Eye (tissue), 1 donor: ENCODE measurements at places on chromosomes 6 and 20.

GRCh38 chr20:52459150-52459549 lies 267.6 kb upstream of the ZFP64 start:
- DNase-seq = no peak

- no peak for DNase-seq
Observed at GRCh38 chr6:155077331-155077730, 82.2 kb downstream of the TIAM2 start.

DNA sequence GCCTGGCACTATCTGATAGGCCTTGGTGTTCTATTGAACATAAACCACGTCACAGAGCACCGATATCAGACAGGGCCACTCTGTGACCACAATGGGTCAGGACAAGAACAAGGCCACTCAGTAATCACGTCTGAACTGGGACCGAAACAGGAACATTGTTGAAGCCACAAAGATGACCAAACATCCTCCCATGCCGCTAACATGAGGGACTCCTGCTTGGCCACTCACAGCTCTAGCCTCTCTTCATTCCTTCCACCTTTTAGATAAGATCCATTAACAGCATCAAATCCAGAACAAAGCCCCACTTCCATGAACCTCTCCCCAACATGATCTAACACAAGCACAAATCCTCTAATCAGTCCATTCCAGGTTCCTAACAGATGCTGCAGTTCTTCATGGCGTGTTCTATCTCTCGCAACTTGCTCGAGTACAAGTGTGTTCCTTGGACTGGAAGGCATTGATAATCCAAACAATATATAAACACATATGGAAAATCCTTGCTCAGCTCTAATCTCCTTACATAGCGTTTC lies 7.4 kb downstream of the SIRT5 start:
- no peak for DNase-seq

- no peak for DNase-seq
Observed at GRCh38 chr20:56299362-56299761, 50.8 kb downstream of the MC3R start.

- no peak for DNase-seq
Observed at GRCh38 chr6:53795340-53795701, 516 bp downstream of the LRRC1 start.

- no peak for DNase-seq
Observed at GRCh38 chr20:57128044-57128757, 138.2 kb downstream of the BMP7 start.

- DNase-seq = no peak
Observed at GRCh38 chr6:4272996-4273395, 137.6 kb upstream of the ECI2 start.

- DNase-seq = peak; percentile 36
Observed at GRCh38 chr20:64258071-64258823, 2.7 kb downstream of the PCMTD2 start.

GRCh38 chr6:53623497-53623896 lies 42.1 kb downstream of the KLHL31 start:
- DNase-seq = no peak

DNA sequence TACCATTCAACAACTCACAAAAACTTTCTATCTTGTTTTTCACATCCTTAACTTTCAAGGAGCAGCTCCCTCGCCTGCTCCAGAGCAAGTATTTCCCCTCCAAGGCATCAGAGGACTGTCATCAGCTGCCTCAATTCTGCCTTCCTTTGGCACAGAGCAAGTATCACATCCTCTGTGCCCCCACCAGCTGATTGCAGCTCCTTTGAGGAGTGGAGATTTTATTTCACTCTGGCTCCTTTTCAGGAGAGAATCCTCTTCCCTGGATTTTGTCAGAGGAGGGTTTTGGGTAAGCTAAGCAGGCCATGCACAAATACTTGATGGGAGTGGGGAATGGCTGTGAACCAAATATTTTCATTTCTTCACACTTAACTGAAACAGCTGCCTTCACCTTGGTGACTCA lies 610.5 kb upstream of the FLRT3 start:
- no peak for DNase-seq

GRCh38 chr6:43299338-43300293 lies 1.6 kb downstream of the SLC22A7 start:
- no peak for DNase-seq

GRCh38 chr6:149500096-149500495 lies 15.3 kb upstream of the ZC3H12D start:
- no peak for DNase-seq

GRCh38 chr6:131575834-131576478 lies 2.9 kb downstream of the ARG1 start:
- DNase-seq = no peak

DNA sequence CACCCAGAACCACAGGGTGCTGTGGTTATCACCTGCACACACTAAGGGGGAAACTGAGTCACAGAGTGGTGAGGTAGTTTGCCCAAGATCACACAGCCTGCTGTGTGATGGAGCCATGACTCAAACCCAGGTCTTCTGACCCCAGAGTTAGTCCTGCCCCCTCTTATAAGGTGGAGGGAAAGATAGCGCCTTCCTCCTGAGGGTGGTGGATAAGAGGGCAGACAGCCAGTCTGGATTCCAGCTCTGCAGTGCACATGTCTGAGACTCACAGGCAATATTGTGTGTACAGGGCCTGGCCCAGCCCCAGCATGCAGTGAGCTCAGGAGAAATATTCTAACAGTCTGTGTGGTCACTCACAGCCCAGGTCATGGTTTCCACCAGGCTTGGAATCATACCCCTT lies 393.7 kb downstream of the CDH4 start:
- DNase-seq = no peak

GRCh38 chr6:145244349-145245100 lies 490.8 kb downstream of the EPM2A start:
- DNase-seq = no peak
